ENCODE measurements at places on chromosomes 3 and 15.

DNA sequence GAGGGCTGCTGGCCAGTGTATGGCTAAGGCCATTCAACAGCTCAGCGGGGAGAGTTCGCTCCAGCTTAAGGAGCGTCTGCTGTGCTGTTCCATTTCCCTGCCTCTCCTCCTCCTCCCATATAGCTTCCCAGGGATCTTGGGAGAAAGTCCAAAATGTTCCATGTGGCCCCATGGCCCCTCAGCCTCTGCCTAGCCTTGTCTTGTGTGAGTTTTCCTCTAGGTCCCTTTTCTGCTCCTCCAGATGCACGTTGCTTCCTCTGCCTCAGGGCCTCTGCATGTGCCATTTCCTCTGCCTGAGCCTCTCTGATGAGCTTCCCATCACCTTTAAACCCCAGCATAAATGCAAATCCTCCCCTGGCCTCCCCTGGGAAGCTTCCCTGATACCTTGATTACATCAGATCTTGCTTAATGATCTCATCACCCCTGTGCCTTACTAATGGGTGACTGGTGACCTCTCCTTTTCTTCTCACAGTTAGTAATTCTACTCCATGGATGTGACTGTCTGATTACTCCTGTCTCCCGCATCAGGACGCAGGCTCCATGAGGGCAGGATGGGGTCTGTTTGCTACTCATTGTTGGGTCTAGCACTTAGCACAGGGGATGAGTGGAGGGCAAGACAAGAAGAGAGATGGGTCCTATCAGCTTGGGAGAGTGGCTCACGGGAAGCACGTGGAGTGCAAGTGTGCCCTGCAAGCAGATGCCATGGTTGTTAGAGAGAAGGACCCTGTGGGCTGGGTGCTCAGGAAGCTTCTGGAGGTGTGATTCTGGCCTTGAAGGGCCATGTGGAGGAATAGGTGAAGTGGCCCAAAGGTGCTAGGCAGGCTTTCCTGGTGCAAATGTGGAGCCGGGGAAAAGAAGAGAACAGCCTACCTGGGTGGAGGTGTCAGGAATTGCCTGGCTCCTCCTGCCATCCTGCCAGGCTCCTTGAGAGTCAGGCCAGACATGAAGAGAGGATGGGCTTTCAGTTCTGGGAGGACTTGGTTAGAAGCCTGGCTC, 23.8 kb downstream of the ITGA11 start:
- DNase-seq: peak; percentile 16

DNA sequence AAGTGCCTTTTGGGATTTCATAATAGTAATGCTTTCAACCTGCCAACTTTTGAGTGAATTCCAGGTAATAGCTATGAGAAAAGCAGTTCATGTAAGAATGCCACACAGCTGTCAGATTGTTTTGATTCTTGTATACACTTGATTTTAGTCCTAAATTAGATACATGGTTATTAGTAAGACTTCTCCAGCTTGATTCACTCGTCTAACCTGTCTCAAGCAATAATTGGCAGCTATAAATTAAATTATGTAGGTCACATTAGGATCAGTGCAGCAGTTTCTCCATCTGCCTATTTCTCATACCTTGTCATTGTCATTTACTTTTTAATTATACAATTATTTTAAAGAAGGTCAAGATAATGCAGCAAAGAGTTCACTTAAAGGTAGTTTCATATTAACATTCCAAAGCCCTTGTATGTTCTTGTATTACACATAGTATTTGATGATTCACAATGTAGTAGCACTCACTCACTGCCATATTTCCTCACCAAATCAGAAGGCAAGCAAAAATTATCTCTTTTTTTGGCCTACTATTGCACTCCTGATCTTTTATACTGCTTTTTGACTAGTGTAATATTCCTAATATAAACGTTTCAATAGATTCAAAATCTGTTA, 10.9 kb upstream of the CRYBG3 start:
- no peak for DNase-seq

DNA sequence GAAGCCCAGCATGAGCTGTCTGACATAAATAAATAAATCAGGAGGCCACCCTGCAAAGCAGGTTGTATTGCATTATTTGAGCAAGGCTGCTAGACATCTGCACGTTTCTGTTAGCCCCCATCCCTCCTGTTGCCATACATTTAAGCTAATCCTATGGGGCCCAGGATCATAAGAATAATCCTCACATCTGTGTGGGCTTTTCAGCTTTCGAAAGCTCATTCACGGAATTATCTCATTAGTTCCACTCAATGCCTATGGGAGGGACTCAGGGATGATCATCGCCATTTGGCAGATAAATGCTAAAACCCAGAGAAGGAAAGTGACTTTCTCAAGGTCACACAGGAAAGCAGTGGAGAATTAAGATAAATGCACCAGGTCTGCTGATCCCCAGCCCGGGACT, 123.4 kb downstream of the TLE3 start:
- DNase-seq: no peak

DNA sequence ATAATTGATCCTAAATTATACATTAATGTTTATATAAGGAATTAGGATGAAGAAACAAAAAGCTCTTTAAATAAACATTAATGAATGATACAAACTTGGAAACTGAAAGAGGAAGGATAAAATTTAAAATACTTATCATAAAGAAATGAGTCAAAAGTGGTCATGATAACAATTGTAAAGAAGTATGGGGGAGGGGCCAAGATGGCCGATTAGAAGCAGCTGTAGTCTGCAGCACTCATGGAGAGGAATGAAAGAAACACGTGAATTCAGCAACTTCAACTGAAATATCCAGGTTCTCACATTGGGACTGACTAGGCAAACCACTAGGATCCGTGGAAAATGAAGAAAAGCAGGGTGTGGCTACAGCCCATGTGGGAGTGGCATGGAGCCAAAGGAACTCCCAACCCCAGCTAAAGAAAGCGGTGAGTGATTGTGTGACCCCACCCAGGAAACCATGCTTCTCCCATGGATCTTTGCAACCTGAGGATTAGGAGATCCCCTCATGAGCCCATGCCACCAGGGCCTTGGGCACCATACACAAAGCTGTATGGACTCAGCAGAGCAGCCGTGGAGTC, 13.1 kb upstream of the CP start:
- no peak for DNase-seq

- DNase-seq: no peak
Observed at GRCh38 chr3:72571052-72571451, 277.2 kb downstream of the SHQ1 start.

DNA sequence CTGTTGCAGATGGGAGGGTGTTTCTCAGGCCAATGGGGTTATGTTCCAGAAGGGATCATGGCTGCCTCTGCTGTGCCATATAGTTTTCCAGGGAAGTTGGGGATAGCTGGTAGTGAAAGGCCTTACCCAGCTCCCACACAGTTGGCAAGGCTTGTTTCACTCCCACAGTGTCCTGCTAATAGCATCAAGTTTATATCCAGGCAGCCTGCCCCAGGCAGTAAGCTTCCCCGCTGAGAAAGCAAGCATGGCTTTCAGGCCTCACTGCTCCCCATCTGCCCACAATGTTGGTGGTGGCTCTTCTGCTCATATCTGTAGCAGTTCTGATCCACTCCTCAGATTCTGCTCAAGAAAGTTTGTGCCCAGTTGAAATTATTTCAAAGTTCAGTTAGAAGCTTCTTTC, 50.9 kb upstream of the DCBLD2 start:
- no peak for DNase-seq

- DNase-seq: no peak
Observed at GRCh38 chr3:12117473-12117872, 41.2 kb downstream of the TIMP4 start.

- no peak for DNase-seq
Observed at GRCh38 chr3:63437858-63438257, 159.8 kb downstream of the SYNPR start.

DNA sequence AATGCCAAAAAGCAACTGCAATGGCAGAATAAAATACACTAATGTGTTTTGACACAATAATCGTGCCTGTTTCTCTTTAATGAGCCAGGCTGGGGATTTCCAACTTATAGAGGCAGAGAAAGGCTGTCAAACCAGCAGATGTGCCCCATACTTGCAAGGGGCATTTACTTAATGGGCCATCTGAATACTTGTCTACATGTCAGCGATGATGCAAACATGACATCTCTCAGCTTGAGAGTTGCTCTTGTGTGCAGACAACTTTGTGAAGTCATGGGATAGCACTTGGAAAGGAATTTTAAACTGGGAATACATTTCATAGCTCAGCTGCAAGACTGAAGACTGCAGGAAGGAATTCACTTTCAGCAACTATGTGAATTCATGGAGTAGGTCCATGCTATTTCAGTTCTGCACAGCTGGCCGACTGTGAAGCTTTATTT, 127.4 kb upstream of the ADAMTS9 start:
- no peak for DNase-seq

DNA sequence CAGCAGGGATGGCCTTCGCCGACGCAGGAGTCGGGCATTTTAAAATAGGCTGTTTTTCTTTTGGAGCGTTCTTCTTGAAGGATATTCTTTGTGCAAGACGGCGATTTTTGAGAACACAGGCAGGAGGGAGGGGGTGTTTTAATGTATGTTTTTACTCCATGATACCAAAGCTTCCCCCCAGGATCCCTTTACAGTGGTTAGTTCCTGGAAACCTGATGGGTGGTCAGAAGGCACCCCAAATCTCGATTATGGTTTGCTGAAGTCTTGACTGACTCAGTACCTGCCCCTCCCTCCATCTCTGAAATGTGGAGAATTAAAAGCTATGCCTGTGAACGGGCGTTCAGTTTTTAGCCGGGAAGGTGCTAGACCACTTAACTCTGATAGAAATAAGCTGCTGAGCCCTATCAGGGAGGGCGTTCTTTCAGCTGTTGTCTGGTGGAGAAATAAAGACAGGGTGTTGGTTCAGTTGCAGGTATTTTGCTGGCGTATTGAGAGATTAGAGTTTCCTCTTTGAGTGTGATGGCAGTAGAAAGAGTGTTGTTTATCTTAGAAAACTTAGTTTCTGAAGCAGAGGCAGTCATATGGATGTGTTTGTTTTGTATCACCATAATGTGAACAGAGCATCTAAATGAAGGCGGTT, 3.4 kb downstream of the IGF1R start:
- DNase-seq: no peak

- no peak for DNase-seq
Observed at GRCh38 chr3:100982710-100983109, 10.5 kb downstream of the ABI3BP start.

DNA sequence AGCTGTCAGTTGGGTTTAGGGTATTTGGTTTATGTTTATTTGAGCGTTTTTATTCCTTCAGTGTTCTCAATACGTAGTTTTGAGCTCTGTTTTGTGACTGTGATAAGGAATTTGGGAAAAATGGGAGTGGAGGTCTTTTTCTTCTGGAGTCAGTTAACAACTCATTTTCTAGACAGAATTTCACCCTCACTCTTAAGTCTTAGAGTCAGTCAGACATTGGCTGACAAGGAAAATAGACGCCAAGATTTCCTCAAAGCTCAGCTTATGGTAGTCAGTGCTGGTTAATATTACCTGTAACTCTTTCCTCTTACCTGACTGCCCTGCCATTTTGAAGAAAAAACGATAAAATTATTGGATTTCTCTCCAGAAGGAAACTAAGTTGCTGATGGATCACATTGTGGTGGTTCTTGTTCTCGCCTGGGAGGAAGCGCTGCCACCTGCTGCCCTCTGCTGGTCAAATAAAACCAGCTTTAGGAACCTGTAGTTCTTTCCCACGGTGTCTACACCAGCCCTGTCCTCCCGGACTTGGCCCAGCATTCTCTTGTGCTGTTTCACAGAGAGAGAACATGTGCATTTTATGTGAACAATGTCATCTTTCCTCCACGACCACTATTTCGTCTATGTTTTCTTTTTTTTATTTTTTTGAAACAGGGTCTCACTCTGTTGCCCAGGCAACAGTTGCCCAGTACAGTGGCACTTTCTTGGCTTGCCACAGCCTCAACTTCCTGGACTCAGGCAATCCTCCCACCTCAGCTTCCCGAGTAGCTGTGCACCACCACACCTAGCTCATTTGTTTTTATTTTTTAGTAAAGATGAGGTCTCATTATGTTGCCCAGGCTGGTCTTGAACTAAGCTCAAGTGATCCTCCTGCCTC, 41.4 kb upstream of the UMPS start:
- peak; percentile 87 for DNase-seq

DNA sequence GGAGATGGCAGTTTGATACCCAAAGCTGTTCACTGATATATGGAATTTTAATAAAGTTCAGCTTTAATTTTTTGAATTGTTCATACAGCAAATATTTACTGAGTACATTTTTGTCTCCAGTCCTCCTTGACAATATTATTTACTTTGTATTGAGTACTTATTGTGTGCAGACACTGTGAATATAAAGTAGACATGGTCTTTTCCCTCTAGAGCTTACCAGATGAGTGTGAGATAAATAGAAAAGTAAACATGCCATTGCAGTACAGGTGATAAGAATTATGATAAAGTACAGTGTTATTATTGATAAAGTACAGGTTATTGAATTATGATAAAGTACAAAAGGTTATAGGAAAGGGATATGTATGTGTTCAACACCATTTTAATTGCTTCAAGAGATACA, 2.1 kb downstream of the UBA5 start:
- DNase-seq: no peak

DNA sequence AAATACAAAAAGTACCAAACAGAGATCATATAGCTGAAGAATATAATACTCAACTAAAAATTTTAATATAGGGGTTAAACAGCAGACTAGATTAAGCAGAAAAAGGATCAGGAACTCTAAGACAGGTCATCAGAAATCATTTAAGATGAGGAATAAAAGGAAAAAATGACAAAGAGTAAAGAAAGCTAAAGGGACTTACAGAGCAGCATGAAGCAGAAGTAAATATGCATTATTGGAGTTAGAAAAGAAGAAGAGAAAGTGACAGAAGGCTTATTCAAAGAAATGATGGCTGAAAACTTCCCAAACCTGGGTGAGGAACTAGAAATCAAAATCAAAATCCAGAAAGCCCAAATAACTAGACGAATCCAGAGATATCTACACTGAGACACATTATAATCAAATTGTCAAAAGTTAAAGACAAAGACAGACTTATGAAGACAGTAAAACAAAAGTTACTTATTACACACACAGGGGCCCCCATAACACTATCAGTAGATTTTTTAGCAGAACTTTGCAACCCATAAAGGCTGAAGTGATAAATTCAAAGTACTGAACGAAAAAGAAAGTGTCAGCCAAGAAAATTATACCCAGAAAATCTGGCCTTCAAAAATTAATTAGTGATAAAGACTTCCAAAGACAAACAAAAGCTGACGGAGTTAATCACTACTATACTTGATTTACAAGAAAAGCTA, 95.6 kb downstream of the SCAPER start:
- DNase-seq: no peak

GRCh38 chr3:7518456-7518855, 657.5 kb downstream of the GRM7 start:
- DNase-seq: no peak

- no peak for DNase-seq
Observed at GRCh38 chr3:86978111-86978551, 12.8 kb downstream of the VGLL3 start.

DNA sequence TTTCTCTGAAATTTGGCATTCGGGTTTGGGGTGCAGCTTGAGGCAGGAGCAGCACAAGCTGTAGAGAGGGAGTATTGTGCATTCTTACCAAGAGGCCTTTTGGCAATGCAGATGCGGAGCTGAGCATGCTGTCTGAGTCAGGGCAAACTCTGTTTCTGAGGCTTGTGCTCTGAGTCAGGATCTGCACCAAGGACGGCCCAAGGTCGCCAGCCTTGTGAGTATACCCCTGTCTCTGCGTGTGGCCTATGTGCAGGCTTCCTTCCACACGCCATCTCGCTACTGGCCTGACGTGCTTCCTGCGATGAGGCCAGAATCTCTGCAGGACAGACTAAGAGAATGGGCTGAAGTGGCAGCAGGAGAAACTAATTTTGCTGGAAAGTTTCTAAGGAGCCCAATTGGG, 83.8 kb upstream of the ROPN1 start:
- DNase-seq: no peak
